NCI-H345 (cell line): ENCODE measurements at places on chromosomes 2 and 18.

- DNase-seq = no peak
Observed at GRCh38 chr2:165636959-165637358, 157.1 kb downstream of the GALNT3 start.

GRCh38 chr2:175575346-175576258, 394.1 kb upstream of the ATP5MC3 start:
- DNase-seq = no peak

DNA sequence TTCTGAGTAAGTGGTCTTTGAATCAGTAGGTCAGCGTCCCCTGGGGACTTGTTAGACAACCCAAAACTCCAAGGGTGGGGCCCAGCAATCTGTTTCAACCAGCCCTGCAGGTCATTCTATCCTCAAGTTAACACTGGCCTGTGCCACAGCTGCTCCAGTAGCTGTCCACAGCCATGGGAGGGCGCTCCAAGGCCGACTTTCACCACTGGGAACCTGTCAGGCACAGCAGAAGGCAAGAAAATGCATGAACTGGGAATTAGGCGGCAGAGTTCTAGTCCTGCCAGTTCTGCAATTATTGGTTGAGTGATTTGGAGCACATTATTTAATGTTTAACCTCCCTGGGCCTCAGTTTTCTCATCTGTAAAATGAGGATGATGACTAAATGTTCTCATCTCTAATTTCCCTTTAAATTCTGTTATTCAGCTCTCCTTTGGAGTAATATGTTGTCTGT, 17.4 kb upstream of the MRPL33 start:
- peak; percentile 36 for DNase-seq

- no peak for DNase-seq
Observed at GRCh38 chr2:85666435-85667316, 1.3 kb downstream of the SFTPB start.

DNA sequence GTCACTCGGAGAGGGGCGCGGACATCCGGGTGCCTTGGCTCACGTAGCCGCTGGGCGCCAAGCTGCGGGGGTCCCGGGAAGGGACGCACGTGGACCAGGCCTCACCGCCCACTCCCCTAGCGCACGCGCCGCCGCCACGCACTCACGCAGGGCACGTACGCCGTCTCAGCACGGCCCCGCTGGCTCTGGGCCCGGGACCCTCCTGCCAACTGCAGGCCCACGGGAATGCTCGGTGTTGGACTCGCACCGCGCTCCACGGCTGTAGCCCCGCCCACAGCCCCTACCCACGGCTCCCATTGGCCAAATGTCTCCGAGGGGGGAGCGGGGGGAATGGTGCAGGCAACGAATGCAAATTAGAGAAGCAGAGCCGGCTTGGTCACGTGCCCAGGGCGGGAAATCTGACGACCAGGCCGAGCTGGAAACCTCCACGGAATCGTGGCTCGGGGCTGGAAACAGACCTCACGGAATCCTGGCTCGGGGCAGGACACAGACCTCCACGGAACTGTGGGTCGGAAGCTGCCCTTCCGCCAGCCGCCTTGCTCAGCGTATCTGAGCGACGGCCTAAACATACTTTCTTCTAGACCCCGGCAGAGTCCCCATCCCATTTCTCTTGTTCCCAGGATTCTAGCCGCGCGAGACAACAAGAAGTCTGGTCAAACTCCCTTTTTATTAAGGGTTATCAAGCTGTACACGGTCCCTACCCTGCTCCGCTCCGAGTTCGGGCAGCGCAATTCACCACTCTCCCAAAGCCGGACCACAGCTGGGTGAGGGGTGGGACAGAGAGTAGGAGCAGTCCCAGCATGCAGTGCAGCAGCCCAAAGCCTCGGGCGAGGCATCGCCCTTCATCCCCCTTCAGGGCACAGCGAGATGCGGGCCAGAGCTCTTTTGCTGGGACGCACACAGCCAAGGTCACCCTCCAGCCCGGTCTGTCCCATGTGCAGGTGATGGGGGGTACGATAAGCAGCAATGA, at the start of gene ABCB6:
TSS of gene ABCB6 (minus strand) at position 227 of the 970 bp plus-strand sequence. CDS start 285 bp downstream, outside the sequence.
- DNase-seq = peak; percentile 96

DNA sequence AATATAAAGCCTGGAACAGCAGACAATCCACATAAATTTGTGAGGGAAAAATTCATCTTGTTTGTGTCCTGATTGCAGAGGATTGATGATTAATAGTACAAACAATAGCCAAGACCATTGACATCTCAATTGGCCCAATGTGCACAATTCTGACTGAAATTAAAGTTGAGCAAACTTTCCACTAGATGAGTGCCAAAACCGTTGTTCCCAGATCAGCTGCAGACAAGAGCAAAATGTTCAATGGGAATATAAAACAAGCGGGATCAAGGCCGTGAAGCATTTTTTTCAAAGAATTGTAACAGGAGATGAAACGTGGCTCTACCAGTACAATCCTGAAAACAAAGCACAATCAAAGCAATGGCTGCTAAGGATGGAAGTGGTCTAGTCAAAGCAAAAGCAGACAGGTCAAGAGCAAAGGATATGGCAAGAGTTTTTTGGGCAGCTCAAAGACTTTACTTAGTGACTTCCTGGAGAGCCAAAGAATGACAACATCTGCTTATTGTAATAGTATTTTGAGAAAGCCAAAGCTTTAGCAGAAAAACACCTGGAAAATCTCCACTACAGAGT, 55.9 kb upstream of the KIF5C start:
- DNase-seq = no peak

- no peak for DNase-seq
Observed at GRCh38 chr2:121520641-121520994, 10.1 kb upstream of the RNU4ATAC start.

- no peak for DNase-seq
Observed at GRCh38 chr2:33369191-33369590, 107.3 kb upstream of the RASGRP3 start.

GRCh38 chr18:5817816-5818215, 77.5 kb downstream of the TMEM200C start:
- no peak for DNase-seq

DNA sequence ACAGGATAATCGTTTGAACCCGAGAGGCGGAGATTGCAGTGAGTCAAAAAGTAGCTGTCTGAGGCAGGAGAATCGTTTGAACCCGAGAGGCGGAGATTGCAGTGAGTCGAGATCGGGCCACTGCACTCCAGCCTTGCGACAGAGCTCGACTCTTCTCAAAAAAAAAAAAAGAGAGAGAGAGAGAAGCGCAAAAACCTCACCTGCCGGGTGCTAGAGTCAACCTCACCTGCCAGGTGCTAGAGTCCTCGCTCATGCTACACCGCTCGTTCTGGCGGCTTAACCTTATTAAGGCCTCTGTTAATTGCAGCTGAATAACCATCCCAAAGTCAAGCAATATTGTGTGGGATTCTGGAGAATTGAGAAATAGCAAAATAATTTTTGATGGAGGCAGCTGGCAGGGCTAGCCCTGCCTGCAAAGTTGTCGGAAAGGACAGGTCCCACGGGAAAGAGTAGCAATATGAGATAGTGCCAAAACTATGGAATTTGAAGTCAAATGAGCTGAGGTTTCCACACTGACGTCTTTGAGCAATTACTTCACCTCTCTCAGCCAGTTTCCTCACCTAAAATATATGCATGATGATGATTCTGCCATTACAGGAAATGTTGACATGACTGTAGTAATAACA, 644 bp upstream of the DYM start:
- DNase-seq = peak; percentile 33

DNA sequence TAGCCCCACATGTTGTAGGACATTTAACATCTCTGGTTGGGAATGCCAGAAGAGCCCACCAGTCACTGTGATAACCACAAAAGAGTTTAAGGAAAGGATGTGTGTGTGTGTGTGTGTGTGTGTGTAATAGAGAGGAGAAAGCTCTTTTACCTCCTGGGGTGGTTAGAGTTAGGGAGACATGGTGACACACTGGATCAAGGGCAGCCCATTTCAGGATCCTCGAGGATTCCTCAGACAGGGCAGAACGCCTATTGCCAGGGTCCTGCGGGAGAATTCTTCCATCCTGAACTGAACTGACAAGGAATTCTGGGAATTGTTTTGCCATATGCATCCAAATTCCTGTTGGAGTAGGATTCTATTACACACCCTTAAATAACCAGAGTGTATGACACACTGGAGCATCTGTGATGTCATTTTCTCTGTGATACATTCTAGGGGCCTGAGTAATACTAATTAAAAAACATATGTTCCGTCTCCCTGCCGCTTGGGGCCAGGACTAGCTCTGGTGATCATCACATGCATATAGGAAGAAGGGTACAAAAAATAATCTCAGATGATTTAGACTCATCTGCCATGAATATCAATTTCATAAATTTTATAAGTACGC, 156.4 kb upstream of the MMADHC start:
- no peak for DNase-seq

DNA sequence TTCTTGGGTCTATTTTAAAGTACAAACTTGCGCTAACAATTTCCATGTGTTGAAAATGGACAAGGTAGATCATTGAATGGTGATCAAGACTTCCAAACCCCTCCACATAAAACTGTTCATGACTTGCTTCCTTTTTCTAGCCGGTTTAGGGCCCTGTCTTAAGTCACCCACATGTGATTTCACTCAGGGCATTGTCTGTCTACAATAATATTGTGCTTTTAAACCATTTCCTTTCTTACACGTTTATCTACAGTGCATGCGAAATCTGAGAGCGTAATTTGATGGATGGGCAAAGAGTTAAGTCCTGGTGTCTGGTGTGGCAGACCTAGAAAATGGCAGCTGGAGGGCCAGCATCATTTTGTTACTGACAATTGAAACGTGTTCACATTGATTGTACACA, 2.0 kb upstream of the ZNF516 start:
- DNase-seq = no peak

- no peak for DNase-seq
Observed at GRCh38 chr2:44120428-44120827, 48.2 kb upstream of the PPM1B start.

- no peak for DNase-seq
Observed at GRCh38 chr2:82340578-82341053, 2036.1 kb upstream of the LRRTM1 start.

- DNase-seq = no peak
Observed at GRCh38 chr2:137333386-137334165, 568.2 kb downstream of the THSD7B start.

DNA sequence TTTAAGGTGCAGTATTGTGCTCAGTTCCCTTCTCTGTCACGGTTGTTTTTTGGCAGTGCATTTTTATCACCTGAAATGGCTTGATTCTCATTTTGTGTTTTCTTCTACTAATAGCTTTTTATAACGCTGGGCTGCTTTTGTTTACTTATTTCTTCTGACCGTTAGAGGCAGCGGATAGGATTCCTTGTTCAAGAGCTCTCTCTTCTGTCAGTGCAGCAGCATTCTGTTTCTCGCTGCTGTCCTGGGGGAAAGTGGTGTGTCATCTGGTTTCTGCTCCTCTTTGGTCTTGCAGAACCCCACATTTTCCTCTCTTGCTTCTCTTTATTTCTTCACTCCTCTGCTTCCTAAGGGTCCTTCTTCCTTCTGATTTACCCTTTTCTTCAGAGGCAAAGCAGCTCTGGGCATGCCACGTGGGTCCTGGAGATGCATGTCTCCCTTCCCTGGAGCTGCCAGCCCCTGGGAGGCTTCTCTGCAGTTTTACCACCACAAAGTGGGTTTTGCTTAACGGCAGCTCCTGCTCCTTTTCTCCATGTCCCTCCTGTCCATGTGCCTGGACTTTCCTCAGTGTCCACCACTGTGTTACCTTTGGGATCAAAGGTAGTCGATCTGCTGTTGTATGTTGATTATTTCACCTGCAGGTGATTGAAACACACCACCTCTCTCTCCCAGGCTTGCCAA, 47.3 kb upstream of the SNTG2 start:
- DNase-seq = peak; percentile 30

DNA sequence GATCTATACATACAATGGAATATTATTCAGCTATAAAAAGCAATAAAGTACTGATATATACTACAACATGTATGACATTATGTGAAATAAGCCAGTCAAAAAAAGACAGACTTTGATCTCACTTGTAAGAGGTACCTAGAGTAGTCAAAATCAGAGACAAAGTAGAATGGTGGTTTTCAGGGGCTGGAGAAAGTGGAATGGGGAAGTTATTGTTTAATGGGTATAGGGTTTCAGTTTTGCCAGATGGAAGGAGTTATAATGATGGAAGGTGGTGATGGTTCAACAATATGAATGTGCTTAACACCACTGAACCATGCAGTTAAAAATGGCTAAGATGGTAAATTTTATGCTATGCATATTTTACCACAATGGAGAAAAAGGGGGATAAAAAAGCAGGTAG, 6.3 kb downstream of the COBLL1 start:
- no peak for DNase-seq

DNA sequence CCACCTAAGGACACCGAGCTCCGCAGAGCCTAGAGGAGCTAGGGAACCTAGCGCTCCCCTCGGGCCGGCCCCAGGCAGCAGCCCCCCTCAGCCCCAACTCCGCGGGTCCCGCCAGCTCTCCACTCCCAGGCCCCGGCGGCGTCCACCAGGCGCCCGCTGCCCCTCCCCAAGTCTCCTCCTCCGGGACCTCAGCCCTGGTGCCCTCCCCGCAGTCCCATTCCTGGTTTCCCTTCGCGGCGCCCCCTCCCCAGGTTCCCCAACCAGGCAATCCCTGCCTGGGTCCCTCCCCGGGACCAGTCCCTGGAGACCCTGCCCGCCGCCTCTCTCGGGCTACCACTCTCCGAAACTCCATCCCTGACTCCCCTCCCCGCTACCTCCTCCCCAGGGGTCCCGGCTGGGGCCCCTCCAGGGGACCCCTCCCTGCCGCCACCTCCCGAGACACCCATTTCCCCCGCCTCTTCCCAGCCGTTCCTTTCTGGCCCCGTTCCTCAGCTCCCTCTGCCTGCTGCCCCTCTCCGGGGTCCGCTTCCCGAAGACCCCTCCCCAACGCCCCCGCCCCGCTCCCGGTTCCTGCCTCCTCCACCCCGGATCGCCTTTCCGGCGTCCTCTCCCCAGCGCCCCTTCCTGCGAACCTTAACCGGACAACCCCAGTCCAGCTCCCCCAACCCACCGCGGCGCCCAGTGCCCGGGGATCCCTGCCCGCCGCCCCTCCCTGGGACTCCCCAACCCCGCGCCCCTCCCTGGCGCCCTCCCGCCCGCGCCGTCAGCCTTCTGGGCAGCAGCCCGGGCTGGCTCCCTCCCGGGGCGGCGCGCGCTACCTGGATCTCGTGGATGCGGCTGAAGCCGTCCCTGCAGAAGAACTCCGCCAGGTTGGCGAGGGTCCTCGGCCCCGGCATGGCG, 678 bp downstream of the CYP27C1 start:
- no peak for DNase-seq

GRCh38 chr18:564708-565561, 15.2 kb upstream of the CETN1 start:
- no peak for DNase-seq

DNA sequence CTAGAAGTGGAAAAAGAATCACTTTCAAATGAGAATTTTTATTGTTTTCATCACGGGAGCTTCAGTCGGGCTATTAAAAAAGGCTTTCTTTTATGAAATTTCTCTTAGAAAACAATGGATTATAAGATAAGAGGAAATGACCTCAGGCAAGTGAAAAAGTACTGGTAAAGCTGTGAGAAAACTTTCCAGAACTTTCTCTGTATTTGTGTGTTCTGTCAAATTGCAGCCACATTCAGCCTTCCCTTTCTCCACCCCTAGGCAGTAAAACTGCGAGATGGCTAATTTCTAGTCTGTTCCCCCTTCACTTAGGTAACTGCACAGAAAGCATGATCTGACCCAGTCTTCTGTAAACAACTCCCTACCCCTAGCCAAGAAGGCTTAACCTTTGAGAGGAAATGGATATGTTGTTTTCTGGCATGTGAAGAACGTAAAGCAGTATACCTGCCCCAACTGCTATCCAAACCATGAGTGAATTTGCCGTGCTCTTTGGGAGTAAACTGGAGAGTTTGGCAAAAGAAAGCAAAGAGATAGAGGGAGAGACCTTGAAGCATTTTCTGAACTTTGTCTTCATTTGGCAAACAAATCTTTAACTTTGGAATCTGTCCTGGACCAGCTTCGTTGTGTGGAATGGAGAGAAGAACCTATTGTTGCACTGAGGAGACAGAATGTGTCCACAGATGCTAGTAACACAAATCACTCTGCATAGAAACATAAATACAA, 105.4 kb downstream of the ETAA1 start:
- no peak for DNase-seq
